Aortic smooth muscle cell (primary cell): ENCODE measurements at places on chromosomes 11 and 22. TPM values are rescaled to one million over a fixed set of nuclear protein-coding genes. Genes with fewer than 3 reads are reported as not detected.

ZNF214 gene
- 4.7 and 4.8 TPM in 2 replicates for total RNA-seq

TMEM191C gene
- total RNA-seq, result 2.9 and 3.0 TPM in 2 replicates

C11orf52 gene
- total RNA-seq, result 0.40 and 1.1 TPM in 2 replicates

KDM4E gene
- not detected in 2 replicates for total RNA-seq

IL17REL gene
- not detected in 2 replicates for total RNA-seq

BIRC3 gene
- 0.68 and 0.92 TPM in 2 replicates for total RNA-seq

FAM181B gene
- total RNA-seq, result not detected in 2 replicates

OR4A16 gene
- not detected in 2 replicates for total RNA-seq
